ENCODE measurements at places on chromosomes 4 and X. TPM values are rescaled to one million over a fixed set of nuclear protein-coding genes. Genes with fewer than 3 reads are reported as not detected.

The CXorf49 gene
- not detected for total RNA-seq

The ANXA5 gene
- total RNA-seq = 1,224 TPM

The DMP1 gene
- not detected for total RNA-seq

The AADAT gene
- 17.8 TPM for total RNA-seq

The PRDM8 gene
- 0.05 TPM for total RNA-seq

The FUNDC2 gene
- total RNA-seq = 81.8 TPM

The TLR2 gene
- total RNA-seq = not detected

The TCEAL3 gene
- 5.6 TPM for total RNA-seq

The P2RY8 gene
- total RNA-seq = not detected

The HTN1 gene
- 108 TPM for total RNA-seq

The MAGEA8 gene
- total RNA-seq = 0.13 TPM

The PAGE1 gene
- total RNA-seq = not detected

The UGT2B11 gene
- not detected for total RNA-seq

The GATA1 gene
- total RNA-seq = not detected

The GLUD2 gene
- 19.9 TPM for total RNA-seq

The HEPH gene
- total RNA-seq = 0.29 TPM

The CORIN gene
- total RNA-seq = 0.03 TPM

The SORBS2 gene
- 49.8 TPM for total RNA-seq

The TMEM35A gene
- total RNA-seq = not detected

The SPARCL1 gene
- not detected for total RNA-seq

The MAGEB17 gene
- total RNA-seq = not detected

The ZXDA gene
- total RNA-seq = 3.2 TPM

The PCDH19 gene
- total RNA-seq = not detected
